CD4-positive, alpha-beta T cell treated with Interleukin-6 for 4 hours (primary cell): ENCODE measurements at places on chromosomes 5 and 9.

GRCh38 chr5:121963392-121963791 is 1.6 kb downstream of the SRFBP1 start:
- DNase-seq, result no peak

GRCh38 chr9:35110327-35110761 is 5.3 kb downstream of the ATOSB start:
- no peak for DNase-seq

DNA sequence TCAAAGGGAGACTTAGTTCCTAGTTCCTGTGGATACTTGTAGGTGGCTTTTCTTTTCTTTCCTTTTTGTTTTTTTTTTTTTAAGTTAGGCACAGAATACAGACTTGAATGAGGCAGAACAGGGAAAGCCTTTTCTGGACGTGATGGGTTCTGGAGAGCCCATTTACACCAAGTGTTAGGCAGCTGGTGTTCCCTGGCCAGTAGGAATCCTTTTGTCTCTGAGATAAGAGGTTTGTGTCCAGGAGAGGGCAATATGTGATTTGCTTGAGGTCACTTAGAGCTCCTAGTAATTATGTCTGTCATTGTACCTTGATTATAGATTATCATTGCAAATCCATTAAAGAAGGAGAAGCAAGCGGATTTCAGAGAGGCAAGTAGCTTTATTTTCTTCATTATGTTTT is 9.1 kb downstream of the MEGF10 start:
- no peak for DNase-seq

GRCh38 chr5:15013654-15014463 is 142.3 kb upstream of the ANKH start:
- DNase-seq, result no peak

GRCh38 chr9:120619751-120620655 is 40.0 kb upstream of the CDK5RAP2 start:
- peak; percentile 66 for DNase-seq

DNA sequence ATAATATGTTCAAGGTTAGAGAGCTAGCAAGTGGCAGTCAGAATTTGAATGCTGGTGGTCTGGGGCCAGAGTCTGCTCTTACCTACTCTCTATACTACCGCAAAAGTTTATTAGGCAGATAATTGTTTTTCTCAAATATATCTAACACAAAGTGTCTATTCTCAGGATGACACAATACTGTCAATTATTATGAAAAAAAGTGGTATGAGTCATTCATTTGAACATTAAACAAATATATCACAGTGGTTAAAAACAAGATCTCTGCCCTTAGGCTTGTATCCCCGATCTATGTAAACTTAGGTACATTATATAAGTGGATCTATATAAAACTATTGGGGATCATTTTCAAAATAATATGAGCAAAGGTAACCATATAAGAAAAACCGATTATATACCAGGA is 354.9 kb downstream of the CETN3 start:
- DNase-seq, result no peak

DNA sequence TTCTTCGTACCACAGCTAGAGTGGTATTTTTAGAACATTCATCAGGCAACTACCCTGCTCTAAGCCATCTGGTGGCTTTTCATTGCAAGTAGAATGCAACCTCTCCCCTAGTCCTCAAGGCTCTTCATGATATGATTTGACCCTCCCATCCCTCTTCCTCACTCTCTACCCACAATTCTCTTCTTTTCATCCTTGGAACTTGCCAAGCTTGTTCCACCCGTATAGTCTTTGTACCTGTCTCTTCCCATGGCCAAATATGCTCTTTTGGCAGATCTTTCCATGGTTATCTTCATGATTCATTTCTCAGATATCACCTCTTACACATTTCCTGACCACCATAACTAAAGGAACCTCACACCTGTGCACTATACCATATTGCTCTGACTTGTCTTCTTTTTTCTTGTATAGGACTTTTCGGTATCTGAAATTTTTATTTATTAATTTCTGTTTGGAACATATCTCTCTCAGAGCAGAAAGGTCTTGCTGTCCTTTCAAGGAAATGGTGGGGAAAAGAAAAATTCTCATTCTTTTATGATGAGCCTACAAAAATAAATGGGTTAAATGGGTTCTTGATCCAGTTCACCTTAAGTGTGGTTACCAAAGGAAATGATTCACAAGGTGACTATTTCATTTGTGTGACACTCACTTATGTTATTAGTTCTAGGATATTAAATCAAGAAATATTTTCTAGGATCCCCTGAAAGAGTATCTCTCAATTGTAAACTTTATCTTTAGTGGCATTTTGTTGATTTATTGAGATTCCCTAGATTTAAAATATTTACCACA is 3.7 kb upstream of the CD274 start:
- no peak for DNase-seq

GRCh38 chr5:168023191-168023590 is 268.3 kb upstream of the WWC1 start:
- no peak for DNase-seq
